Transverse colon (tissue), 4 donors: ENCODE measurements at places on chromosomes 12 and 14.
A peak's percentile ranks its signal among the peaks of the same experiment; 100 is the strongest.

GRCh38 chr14:35353409-35354172 is 51.0 kb downstream of the NFKBIA start:
- DNase-seq, result no peak

DNA sequence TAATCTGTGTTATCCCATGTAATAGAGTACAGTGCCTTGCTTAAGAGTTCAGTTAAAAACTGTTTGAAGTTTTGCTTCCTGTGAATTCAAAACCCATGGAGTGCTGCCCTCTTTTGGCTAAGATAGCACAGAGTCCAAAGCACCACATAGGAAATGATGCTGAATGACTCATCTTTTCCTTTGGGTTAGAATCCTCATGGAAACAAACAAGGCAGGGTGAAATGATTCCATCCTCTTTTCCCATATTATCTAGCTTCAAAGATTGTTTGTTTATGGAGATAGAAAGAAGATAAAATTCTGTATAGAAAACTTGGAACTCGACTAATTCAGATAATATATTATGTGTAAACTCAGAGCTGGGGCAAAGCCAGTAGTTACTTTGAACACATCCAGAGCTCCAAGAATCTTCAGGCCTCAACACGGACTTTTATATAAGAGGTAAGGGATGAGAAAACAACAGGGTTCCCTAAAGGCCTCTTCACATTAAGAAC is 87.4 kb downstream of the OTOGL start:
- DNase-seq, result peak; percentile 37

DNA sequence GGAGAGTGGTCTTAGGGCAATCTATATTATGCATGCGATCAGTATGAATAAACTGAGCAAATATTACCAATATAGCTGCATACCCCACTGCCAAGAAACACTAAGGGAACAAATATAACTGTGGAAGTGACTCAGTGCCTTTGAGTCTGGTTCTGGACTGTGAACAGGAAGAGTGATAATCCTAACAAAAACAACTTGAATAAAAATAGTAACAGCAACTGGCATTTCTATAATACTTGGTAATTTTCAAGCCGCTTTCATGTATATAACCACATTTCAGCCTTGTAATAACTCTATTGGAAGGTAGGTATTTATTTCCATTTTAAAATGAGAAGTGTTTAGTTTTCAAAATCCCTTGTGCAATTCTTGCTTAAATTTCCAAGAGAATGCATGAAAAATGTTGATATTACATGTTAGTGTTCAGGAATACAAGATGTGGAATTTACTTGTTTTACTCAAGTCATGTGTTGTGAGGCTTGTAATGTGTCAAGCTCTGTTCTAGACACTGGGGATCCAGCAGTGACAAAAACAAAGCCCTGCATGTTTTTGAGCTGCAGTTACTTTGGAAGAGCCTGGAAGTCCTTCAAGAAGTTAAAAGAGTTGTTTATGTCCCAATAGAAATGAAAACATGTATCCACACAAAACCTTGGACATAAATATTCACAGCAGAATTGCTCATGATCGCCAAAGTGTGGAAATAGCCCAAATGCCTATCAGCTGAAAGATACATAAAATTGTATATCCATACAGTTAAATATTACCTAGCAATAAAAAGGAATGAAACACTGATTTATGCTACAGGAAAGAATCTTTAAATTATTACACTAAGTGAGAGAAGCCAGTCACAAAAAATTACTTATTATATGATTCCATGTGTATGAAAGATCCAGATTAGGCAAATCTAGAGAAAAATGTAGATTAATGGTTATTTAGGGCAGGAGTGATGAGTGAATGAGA is 338.1 kb upstream of the TMEM132C start:
- no peak for DNase-seq

DNA sequence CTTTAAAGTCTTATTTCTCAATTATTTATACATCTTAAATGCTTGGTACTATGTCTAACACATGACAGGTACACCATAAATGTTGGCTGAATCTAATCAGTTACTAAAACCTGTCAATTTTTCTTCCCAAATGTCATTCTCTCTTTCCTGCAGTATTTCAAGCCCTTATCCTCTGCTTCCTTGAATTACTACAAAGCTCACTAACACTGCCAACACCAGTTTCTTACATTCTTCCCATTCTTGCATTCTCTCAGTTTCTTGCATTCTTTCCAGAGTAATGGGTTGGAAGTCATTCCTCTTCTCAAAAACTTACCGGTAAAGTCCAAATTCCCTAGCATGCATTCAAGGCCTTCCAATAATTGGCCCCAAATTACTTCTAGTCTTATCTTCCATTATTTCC is 9.6 kb upstream of the SMARCC2 start:
- DNase-seq, result no peak

DNA sequence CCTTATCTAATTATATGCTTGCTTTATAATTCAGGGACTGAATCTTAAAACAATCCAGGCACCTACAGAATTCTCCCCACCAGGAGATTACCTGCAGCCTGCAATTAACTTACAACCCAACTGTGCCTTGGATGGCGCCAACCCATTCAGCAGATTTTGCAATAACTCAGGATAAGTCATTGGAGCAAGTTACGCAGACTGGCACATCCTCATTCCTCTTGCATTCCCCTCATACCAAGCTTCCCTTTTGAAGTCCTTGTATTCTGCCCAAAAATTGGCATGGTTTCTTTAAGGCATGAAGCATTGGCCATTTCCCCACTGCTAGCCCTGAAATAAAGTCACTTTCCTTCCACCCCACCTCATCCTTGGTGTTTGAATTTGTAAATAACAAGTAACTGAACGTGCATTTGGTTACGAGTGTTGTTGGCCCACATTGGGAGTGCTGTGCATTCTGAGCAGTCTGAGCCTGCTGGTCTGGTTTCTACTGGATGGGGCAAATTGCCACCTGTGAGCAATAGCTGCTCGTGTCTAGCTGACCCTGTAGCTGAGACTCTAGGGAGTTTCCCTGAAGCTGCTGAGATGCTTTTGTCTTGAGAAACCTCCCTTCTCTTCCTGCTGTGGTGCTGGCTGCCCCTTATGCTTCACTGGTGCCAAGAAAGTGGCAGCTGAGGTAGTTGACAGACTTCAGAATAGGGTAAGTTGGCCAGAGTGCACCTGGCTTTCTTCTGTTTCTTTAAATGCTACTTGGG is 99.2 kb upstream of the SCAF11 start:
- no peak for DNase-seq

GRCh38 chr12:47863467-47863866 is 41.3 kb downstream of the VDR start:
- DNase-seq, result no peak

GRCh38 chr12:121799156-121799841 is 4.5 kb upstream of the SETD1B start:
- DNase-seq, result peak; percentile 81

- peak; percentile 67 for DNase-seq
Observed at GRCh38 chr14:31934767-31935266, 142.3 kb upstream of the ARHGAP5 start.

- DNase-seq, result no peak
Observed at GRCh38 chr12:28908646-28909045, 240.4 kb upstream of the FAR2 start.

DNA sequence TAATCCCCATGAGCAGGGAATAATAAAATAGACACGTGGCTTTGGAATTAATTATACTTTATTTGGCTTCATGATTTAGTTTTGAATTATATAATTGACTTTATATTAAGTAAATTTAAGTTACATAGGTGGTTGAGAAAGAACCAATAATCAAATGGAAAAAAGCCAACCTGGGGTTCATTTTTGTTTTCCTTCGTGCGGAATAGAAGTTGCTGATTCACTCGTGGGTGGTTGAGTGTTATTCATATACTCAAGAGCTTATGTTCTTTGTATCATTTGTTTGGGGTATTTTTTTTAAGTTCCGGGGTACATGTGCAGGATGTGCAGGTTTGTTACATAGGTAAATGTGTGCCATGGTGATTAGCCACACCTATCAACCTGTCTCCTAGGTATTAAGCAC is 58.0 kb downstream of the ZNF664 start:
- DNase-seq, result no peak

DNA sequence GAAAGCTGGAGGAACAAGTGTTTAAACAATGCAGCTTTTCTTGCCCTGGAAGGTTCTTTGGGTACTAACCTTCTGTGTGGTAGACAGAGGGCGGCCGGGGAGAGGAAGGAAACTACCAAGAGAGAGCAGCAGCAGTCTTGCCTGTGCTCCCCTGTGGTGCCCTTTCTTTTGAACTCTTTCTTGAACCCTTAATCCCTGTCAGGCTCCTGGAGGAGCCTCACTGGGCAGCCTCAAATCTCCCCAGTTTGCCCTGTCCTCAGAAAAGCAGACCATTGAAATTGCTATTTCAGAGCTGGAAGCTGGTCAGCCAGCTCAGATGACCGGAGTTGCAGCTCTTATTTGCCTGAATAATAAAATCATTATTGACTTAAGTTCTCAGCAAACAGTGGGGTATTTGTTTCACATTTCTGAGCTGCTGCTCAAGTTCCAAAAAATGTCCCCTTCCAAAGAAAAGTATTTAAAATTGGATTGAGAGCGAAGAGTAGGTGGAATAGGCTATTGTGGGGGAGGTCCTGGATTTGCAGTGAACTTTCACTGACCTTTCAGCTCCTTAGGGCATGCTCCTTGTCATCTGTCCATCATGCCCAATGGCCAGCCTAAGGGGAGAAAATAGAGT is 42.1 kb upstream of the RNASE3 start:
- DNase-seq, result no peak

DNA sequence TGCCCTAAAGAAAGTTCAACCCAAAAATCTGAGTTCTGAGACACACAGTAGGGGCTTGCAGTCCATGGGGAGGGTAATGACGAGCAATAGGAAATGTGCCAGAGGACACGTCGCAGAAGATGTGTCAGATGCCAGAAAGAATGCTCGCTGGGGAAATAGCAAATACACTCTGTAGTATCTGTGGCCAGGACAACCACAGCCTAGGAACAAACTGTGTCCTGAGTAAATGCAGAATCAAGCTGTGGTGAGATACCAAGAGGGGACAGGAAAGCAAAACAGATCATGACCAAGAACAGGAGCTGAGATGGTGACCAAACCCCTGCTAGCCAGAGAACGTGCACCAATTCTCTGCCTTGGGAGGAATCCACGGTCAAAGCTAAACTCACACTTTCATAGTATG is 9.1 kb downstream of the CRACR2A start:
- no peak for DNase-seq
